ENCODE measurements at places on chromosomes 11 and 22.

- DNase-seq: no peak
These were observed 69.0 kb downstream of the UBASH3B start for GRCh38 chr11:122724520-122724919.

GRCh38 chr11:12103411-12104225, 6.8 kb upstream of the MICAL2 start:
- no peak for DNase-seq

DNA sequence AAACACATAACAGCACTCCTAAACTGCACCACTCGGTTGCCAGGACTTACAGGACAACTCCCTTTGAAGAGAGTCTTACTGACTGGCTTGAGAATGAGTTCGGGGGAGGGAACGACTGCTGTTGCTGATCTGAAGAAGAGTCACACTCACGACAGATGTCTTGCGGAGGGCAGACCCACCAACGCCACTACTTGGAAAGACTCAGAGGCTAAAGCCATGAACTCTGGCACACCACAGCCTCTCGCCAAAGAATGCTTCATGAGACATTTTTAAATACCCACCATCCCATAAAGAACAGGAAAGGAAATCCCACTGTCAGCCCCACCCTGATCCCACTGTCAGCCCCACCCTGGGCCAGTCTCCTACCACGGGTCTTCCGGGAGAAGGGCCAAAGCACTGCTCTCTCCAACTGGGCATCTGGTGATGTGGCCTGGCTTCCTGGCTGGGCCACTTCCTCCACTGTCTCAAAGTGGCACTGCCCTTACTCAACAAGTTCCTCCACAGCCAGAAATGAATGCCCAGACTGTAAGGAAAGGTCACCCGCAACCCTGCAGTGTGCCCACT, 73.6 kb downstream of the MICAL3 start:
- no peak for DNase-seq

- no peak for DNase-seq
These were observed 43.5 kb downstream of the SGSM3 start for GRCh38 chr22:40413873-40414272.

- no peak for DNase-seq
These were observed 32.7 kb downstream of the POLR3H start for GRCh38 chr22:41511521-41511968.

DNA sequence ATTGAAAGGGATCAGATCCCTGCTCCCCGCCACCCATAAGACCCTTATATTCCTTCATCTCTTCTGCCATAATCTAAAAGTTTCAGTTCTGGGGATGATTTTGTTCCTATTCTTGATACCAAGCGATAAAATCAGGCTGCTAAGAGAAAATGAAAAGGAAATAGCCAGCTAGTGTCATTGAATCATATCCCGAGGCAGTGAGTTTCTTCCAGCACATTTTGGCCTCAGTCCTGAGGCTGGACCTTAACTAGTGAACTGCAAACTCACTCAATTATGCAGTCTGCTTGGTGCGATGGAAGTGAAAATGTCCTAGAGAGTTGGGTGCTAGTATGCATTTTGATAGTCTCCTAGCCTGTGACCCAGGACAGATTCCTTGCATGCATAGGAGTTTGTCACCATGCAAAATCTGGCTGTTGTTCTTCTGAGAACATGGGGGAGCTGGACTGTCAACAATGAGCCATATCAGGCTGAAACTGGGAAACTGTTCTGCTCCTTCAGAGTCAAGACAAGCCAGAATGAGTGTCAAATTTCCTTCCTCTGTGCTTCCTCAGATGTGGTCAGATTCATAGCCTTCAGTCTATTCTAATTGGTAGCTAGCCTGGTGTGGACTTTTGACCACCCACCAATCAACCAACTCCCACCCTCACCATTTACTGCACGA, 102.9 kb downstream of the CCDC81 start:
- no peak for DNase-seq

- DNase-seq: no peak
These were observed 23.9 kb downstream of the PHLDB1 start for GRCh38 chr11:118631142-118631909.

DNA sequence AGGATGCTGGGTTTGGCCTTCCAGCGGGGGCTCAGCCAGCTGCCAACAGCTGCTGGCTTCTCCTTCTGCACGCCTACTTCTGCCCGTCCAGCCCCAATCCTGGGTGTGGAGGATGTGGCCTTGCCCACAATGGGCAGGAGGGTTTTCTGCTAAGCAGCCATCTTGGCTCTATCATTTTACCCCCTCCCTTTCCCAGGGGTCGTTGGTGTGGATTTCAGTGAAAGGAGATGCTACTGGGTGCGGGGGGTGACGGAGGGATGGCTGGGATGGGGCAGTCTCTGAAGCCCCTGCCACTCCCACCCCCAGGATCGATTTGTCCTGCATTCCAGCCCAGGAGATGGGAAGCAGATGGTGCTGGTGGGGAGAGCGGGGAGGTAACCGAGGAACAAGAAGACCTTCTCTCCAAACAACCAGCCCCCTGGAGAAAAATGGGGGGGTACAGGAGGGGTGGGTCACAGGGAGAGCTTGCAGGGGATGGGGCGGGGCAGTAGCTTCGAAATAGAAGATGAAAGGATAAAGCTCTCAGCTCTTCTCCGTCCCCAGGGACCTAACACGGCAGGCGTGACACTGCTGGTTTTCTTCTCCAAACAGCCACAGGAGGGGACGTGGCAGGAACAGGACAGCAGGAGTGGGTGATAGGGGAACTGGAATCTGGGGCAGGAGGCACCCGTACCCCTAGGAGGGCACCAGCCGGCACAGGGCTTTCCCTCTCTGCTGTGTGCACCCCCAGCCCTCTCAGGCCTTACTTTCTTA, 68.9 kb downstream of the NECTIN1 start:
- no peak for DNase-seq

- DNase-seq: no peak
These were observed 2.4 kb upstream of the UVRAG start for GRCh38 chr11:75812542-75813040.

- DNase-seq: no peak
These were observed 25.5 kb upstream of the DGKZ start for GRCh38 chr11:46321757-46322156.

DNA sequence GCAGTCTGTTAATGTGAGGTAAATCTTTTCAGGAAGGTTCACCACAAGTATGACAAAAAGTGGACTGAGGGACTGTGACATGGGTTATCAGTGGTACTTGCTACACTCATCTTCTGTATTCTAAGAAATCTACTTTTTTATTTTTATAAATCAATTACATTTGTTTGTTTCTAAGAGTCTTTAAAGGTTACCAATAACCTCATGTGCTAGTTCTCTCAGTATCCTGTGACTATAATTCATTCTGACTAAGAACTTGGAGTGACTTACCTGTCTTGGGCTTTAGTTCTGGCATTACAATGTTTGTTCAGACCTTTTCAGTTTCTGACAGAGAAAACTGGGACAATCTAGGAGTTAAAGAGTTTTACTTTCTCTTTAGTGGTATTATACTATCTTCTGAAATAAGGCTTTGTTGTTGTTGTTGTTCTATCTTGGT, 108.4 kb downstream of the PDE3B start:
- no peak for DNase-seq

DNA sequence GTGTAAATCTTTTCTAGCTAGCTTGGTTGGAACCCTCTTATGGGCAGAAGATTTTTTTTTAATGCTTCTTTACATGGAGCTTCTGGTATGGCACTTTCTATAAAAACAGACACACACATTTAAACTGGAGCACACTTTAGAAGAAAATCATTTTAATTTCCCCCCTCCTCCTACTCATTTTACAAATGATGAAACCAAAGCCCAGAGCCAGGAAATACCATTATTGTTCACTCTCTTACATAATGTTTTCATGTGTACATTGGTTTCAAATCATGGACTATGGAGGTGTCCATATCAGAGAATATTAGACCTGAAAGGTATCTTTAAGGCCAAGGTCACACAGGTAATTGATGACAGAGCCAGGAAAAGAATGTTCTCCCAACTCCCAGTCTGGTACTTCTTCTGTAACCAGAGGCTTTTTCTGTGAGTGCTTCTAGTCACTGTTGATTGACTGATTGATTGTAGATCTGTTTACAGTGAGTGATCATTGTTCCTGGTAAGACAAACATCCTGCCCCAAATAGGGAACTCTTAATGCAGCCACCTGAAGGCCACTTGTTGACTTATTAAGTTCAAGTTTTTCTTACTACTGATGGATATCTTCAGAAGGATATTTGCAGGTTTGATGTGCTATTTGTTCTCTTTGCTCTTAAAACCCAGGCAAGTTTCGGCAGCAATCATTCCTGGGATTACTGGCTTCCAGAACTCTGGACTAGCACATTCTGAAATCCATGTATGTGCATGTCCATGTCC, 26.8 kb upstream of the ME3 start:
- DNase-seq: no peak

DNA sequence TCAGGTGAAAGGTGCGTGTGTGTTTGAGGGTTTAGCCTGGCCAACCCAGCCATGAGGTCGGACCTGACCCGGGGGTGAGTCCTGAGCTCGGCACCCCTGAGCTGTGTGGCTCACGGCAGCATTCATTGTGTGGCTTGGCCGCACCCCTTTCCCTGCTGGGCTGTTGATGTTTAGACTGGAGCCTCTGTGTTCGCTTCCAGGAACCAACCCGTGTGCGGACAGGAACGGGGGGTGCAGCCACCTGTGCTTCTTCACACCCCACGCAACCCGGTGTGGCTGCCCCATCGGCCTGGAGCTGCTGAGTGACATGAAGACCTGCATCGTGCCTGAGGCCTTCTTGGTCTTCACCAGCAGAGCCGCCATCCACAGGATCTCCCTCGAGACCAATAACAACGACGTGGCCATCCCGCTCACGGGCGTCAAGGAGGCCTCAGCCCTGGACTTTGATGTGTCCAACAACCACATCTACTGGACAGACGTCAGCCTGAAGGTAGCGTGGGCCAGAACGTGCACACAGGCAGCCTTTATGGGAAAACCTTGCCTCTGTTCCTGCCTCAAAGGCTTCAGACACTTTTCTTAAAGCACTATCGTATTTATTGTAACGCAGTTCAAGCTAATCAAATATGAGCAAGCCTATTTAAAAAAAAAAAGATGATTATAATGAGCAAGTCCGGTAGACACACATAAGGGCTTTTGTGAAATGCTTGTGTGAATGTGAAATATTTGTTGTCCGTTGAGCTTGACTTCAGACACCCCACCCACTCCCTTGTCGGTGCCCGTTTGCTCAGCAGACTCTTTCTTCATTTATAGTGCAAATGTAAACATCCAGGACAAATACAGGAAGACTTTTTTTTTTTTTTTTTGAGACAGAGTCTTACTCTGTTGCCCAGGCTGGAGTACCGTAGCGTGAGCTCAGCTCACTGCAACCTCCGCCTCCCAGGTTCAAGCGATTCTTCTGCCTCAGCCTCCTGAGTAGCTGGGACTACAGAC, 53.9 kb upstream of the PPP6R3 start:
- no peak for DNase-seq

GRCh38 chr11:70667767-70668166, 269.4 kb downstream of the CTTN start:
- DNase-seq: no peak

DNA sequence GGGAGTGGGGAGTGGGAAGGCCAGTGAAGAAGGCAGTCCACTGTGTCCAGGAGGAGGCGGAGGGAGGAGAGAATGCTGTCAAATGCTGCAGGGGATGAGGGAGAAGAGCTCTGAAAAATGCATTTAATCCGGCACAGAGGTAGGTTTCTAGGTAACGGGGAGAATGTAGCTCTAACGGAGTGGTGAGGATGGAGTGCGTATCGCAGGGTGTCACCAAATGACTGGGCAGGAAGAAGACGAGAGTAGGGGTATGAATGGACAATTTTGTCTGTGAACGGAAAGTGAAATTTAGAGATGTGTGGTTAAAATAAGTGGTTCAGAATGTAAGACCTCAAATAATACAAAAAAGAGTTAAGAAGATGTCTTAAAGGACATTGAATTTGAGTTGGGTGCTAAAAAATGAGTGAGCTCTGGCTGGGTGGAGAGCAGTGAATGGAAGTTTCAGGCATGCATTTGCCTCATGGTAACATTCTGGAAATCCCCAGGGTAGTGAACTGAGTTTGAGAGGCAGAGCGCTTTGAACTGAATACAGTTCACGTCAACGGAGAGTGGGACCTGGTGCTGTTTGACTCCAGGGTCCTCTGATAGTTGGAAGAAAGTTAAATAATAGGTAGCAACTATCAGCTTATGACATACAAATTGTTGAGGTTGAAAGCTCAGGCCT, 81.3 kb upstream of the CADM1 start:
- DNase-seq: no peak

GRCh38 chr22:19868333-19868732, 13.7 kb upstream of the GNB1L start:
- DNase-seq: no peak

- no peak for DNase-seq
These were observed 91.9 kb upstream of the SOX6 start for GRCh38 chr11:16448123-16448717.

GRCh38 chr11:9905501-9905951, 241.6 kb downstream of the SWAP70 start:
- no peak for DNase-seq

DNA sequence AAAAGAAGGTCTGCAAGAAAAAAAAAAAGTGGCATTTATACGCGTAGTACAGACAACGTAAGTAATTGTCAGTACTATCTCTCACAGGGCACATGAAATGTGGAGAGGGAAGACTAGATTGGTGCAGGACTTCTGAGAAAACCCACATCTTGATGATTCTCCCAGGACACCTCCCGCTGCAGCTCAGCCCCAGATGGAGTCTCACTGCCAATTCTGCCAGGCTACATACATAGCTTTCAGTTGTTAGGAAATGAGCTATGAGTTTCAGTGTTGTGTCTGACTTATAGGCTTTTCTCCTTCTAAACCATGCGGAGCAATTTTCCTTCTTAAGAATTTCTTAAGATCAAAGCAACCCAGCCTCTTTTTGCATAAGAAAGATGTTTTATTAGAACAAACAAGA, 9.6 kb downstream of the OR5A2 start:
- no peak for DNase-seq

DNA sequence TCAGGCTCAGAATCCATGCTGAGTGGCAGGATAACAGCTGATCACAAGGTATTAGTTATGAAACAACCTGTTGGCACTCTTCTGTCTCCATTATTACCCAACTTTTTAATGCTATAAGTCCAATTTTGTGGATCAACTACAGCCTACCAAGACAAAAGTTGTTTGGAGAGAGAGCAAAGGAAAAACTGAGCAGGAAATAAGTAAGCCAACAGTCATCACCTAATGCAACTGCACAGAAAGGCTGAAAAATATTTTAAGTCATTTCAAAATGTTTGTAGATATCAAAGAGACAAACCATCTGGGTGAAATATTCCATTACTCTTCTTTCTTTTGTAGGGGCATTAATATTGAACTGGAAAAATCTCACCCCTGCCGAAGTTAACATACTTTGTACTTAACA, 41.6 kb downstream of the FDX1 start:
- no peak for DNase-seq

DNA sequence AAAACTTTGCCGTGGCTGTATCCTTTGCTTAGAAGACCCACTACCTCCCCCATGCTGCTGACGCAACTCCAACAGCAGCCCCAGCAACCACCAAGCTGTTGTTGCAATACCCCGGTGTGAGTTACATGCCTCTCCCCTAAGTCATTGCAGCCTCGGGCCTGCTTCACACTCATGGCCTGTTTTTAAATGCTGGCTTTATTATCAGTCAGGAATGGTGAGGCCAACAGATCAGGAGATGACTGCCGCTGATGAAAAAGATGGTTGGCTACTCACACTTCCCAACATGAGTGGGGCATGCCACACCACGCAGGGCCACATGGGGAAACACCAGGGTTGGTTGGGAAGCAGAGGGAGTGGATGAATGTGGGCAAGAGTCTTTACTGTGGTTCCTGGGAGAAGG, 171.5 kb upstream of the SYT13 start:
- no peak for DNase-seq

GRCh38 chr22:49692499-49693225, 135.0 kb downstream of the BRD1 start:
- DNase-seq: no peak

Data from hematopoietic multipotent progenitor cell treated with erythropoietin and hydrocortisone succinate and interleukin-3 and kit ligand, for 15 days (in vitro differentiated cells).